ENCODE measurements at places on chromosomes 6 and 20.

- H3K36me3 ChIP-seq = no peaks in the 10 kb centered on the region
- H3K27me3 ChIP-seq = no peaks in the 10 kb centered on the region
- H3K27ac ChIP-seq = no peak overlapping the region
- DNase-seq = no peak
- H3K4me1 ChIP-seq = no peaks in the 10 kb centered on the region
Observed at GRCh38 chr6:64155063-64155462, 519.5 kb downstream of the PHF3 start.

- peak; percentile 26 for DNase-seq
- peaks cover 12% of the 10 kb centered on the region for H3K4me1 ChIP-seq
- peak within 1 kb of the TSS; percentile 71 for H3K4me3 ChIP-seq
- peaks cover 77% of the 10 kb centered on the region for H3K27me3 ChIP-seq
- H3K27ac ChIP-seq = no peak within 1 kb of the TSS
Observed at GRCh38 chr6:7541175-7542064, at the start of gene DSP. Gene DSP (plus strand): TSS chr6:7541671. CDS start chr6:7541916, 245 bp downstream.

DNA sequence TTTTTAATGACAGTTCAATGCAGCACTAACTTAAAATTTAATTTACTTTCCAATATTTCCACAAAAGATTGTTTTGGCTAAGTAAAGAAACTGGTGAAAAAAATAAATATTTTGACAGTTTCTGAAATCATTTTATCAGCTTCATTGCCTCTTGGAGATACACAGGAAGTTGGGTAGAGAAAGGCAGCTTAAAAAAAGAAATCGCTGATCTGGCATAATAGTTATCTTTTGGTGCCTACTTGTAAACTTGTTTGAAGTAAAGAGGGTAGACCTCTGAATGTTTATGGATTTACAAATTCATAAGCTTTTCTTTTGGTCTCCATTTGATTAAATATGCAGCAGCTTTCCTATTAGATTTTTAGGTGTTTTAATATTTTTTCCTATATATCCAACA lies 103.4 kb downstream of the RTN4IP1 start:
- DNase-seq = no peak
- H3K27ac ChIP-seq = peak overlapping the region; percentile 92
- H3K4me1 ChIP-seq = peaks cover 61% of the 10 kb centered on the region
- peak overlapping the region; percentile 21 for H3K4me3 ChIP-seq
- peaks cover 73% of the 10 kb centered on the region for H3K36me3 ChIP-seq

- DNase-seq = no peak
- H3K4me3 ChIP-seq = no peak overlapping the region
- H3K27me3 ChIP-seq = no peaks in the 10 kb centered on the region
- H3K4me1 ChIP-seq = peaks cover 7% of the 10 kb centered on the region
- H3K27ac ChIP-seq = no peak overlapping the region
Observed at GRCh38 chr6:41036186-41036585, 2.8 kb downstream of the UNC5CL start.

- no peak overlapping the region for H3K27ac ChIP-seq
- peaks cover 11% of the 10 kb centered on the region for H3K36me3 ChIP-seq
- H3K4me1 ChIP-seq = peaks cover 60% of the 10 kb centered on the region
- no peak overlapping the region for H3K4me3 ChIP-seq
- H3K27me3 ChIP-seq = peaks cover 9% of the 10 kb centered on the region
Observed at GRCh38 chr6:106122938-106123656, 37.0 kb downstream of the PRDM1 start.

DNA sequence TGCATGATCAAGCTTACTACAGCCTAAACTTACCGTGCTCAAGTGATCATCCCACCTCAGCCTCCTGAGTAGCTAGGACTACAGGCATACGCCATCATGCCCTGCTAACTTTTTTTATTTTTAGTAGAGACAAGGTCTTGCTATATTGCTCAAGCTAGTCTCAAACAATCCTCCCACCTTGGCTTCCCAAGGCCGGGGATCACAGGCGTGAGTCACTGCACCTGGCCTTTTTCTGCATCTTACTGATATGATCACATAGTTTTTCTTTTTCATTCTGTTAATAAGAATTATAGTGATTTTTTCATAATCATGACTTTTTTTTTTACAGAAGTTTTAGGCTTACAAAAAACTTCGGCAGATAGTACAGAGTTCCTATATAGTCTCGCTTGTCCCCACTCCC lies 93.2 kb downstream of the KIF13A start:
- no peaks in the 10 kb centered on the region for H3K4me1 ChIP-seq
- peaks cover 16% of the 10 kb centered on the region for H3K27me3 ChIP-seq
- H3K4me3 ChIP-seq = no peak overlapping the region
- no peak overlapping the region for H3K27ac ChIP-seq

DNA sequence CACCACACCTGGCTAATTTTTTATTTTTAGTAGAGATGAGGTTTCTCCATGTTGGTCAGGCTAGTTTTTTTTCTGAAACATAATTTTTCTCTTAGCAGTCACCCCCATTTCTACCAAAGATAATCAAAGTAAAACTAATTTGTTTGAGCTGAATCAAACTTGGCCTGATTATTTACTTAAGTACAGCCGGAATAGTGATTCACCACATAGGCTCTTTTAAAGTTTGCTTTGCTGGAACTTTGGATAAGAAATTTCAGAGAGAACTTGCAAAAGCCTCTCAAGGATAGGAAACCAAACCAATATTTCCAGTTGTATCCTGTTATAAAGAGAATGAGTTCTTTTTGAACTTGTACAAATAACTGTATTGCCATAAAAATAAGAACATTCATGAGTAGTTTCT lies 105.0 kb upstream of the SYNCRIP start:
- H3K27me3 ChIP-seq = peaks cover 2% of the 10 kb centered on the region
- no peak overlapping the region for H3K27ac ChIP-seq
- H3K4me1 ChIP-seq = no peaks in the 10 kb centered on the region
- no peak overlapping the region for H3K4me3 ChIP-seq
- no peak for DNase-seq

DNA sequence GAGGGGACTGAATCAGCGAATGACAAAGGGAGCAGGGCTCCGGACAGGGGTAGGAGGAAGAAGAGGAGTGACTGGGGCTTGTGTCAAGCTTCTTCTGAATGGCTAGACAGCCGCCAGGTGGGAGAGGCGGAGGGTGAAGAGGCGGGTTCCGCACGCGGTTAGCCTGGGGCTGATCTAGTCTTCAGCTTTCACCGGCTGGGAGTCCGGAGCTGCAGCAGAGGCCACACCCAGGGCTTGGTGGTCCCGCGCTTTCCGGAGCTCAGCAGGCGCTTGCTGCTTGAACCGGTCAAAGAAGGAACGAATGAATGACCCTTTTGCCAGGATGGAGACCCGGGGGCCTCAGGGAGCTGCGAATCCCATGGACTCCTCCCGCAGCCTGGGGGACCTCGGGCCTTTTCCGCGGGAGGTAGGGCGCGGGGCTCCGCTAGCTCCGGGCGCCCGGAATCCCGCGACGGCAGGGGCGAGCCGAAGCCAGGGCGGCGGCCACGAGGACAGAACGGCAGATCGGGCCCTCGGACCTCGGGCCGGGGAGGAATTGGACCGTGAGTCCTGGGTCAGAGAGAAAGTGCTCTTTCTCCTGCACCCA lies at the start of gene C6orf141:
C6orf141 (plus strand) TSS at position 177 of the 586 bp plus-strand sequence; CDS start at position 302, 125 bp downstream.
- H3K4me1 ChIP-seq = peaks cover 17% of the 10 kb centered on the region
- H3K4me3 ChIP-seq = peak within 1 kb of the TSS; percentile 58
- no peak within 1 kb of the TSS for H3K27ac ChIP-seq
- DNase-seq = peak; percentile 39
